Hematopoietic multipotent progenitor cell (in vitro differentiated cells): ENCODE measurements at places on chromosomes 7 and 10.

DNA sequence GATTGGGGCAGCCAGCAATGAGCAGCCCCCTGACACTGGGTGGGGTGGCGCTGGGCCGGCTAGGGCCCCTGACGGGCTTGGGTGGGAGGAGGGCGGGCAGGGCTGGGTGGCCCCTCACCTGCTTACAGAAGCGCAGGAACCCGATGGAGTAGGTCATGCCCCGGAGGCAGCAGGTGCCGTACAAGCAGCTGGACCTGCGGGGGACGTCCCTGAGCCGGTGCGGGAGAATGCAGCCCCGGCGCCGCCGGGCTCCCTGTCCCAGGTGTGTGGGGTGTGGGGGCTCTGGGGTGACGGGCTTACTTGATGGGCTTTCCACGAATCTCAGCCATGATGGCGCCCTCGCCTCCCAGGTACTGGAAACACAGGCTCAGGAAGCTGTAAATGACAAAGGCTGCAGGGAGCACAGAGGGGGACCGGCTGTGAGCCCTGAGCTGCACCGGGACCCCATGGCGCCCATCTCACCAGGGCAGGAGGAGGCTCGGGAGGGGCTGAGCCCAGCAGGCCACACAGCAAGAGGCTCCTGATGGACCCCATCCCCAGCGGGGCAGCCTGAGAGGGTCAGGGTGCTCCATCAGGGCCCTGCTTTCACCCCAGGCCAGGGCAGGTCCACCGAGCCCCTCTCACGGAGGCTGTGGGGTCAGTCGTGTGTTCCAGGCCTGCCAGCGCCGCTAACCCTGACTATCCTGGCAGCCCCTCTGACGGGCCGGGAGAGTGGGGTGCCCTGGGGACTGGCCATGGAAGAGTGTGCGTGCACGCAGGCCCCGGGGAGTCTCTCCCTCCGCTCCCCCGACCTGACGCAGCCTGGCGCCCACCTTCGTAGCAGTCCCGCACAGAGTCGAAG lies 5.8 kb downstream of the TMEM184A start:
- no peak for DNase-seq

GRCh38 chr10:36425131-36425797 lies 700.1 kb upstream of the ANKRD30A start:
- no peak for DNase-seq

- DNase-seq: no peak
These were observed 42.7 kb upstream of the PLXNA4 start for GRCh38 chr7:132618956-132619305.

DNA sequence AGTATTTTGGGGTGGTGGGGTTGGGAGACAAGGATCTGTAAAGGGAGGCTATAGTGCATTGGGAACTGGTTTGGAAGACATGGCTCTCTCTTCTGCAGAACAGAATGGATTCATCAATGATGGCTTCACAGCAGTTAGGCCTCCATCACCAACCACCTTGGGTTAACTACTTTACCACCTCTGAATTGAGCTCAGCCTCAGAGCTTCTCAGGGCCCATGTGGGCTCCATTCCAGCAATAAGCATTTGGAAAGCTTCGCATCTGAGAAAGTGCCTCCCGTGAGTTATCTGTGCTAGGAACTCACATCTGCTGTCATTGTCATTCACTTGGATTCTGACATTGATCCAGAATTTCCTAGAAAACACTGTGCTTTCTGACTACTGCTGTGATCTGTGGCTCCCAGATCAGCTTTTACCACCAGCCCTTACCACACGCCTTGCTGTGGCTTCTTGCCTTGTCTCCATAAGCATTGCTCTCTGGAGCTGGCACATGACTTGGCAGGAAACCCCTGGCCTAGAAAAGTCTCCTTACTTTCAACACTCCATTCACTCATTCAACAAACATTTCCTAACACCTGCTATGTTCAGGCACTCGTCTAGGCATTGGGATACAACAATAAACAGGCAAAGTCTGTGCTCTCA lies 70.7 kb upstream of the ADO start:
- DNase-seq: no peak
